Left ventricle myocardium superior (tissue), 1 donor: ENCODE measurements at places on chromosomes 5 and 9.
A peak's percentile ranks its signal among the peaks of the same experiment; 100 is the strongest.

DNA sequence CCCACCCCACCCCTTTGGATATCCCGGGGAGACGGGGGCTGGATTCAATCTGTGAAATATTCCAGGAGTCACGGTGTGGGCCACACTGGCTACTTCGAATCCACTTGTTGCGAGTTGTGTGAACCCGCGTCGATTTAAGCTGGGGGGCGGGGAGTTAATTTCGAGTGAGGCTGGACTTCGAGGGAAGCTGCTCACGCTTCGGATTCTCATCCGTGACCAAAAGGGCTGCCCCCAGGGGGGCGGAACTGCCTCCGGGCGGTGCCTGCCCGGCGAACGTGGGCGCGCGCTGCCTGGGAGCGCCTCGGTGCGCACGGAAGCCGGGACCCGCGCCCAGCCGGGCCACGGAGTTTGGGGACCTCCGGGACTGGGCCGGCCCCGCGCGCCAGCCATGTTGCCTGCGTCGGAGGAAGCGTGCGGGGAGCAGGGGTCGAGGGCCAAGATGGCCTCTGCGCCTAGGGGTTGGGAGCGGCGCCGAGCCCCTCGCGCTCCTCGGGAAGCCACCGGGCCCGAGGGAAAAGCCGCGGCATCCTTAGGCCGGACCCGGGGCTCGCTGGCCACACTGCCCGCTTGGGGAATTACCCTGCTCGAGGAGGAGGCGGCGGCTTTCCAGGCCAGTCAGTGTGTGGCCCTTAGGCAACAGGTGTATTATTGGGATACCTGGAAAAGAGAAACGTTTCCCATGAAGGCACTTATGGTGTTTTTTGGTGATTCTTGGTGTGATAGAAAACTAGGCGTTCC is 975 bp downstream of the OCLN start:
- DNase-seq, result peak; percentile 32

GRCh38 chr9:131645078-131645776 is 94.6 kb downstream of the RAPGEF1 start:
- DNase-seq, result no peak

GRCh38 chr5:151052836-151053235 is 28.0 kb downstream of the TNIP1 start:
- DNase-seq, result peak; percentile 5

- no peak for DNase-seq
These were observed 414.2 kb upstream of the WWC1 start for GRCh38 chr5:167877114-167877722.

GRCh38 chr9:13279284-13280141 is at the start of gene MPDZ:
TSS of gene MPDZ (minus strand) at chr9:13279692. CDS start at chr9:13250315, 29,377 bp downstream.
- peak; percentile 89 for DNase-seq

DNA sequence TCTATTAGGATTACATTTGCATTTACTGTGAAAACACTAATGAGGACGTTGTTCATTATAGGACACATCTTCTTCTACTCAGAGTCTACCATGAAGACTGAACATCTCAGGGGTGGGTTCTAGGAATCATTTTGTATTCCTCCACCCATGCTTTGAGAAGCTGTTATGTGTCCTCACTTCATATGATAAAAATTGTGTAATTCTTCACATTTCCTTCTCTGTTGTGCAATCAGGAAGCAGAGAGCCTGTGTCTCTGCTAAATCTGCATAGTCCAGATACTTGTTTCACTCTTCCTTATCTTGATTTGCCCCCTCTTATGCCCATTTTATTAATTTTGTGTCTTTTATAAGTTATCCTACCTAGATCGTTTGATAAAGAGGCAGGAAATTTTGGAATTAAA is 97.8 kb upstream of the IQGAP2 start:
- no peak for DNase-seq

- DNase-seq, result no peak
These were observed 28.2 kb upstream of the RPL26L1 start for GRCh38 chr5:172931001-172931536.

DNA sequence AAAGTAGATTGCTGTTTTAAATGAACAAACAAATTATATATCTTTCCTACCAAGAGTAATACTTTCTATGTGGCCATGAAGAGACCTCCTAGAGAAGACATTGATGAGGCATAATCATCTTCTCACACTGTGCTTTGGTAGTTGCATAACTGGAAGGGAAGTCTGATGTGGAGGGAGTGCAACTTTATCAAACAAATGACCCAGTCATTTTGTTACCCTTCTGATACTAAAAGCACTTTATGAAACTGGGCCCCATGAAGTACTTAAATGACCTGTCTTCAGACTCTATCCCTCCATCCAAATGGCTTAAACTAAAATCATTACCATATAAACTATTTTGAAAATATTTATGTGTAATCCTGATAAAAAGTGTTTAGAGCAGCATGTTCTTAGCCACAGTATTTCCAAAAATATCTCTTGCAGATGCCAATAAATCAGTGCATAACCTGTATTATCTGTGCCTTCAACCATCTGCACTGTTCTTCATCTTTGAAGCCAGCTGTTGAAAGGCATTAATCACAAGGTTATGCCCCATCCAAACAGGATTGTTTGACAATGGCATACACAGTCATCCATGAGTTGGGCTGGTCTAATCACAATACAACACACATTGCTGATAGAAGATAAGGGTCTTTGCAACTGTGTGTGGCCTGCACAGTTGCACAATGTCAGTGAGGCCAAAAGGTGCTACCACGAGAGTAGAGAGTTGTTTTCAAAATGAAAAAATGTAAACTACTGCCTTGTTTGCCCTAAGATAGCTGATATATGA is 31.9 kb upstream of the MIER3 start:
- DNase-seq, result no peak

- DNase-seq, result no peak
These were observed 278.5 kb downstream of the CWC27 start for GRCh38 chr5:65047225-65047624.

- no peak for DNase-seq
These were observed 16.9 kb downstream of the ADAM19 start for GRCh38 chr5:157558681-157559080.

- no peak for DNase-seq
These were observed 30.8 kb upstream of the ALDH1A1 start for GRCh38 chr9:72983512-72984225.

DNA sequence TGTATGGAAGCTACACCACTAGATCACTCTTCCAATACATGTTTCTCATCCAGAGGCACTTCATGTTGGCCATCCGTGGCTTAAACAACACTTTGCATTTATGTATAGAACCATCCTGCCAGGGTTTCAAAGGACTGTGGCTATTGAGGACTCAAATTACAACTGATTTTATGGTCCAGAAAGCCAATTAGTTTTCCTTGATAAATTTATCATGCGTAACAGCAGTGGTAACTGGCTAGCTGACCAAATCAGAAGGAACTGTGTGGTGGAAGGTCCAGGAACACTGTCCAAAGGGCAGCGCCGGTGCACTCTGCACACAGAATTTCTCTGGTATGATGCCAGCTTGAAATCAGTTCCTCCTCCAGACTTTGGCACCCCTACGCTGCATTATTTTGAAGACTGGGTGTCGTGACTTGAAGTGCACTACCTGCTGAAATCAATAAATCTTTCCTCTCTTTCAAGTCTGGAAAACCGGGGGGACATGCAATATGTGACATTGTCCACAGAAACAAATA is 69.3 kb upstream of the TMEM252 start:
- no peak for DNase-seq

GRCh38 chr9:75149841-75150241 is 61.5 kb downstream of the OSTF1 start:
- DNase-seq, result no peak

DNA sequence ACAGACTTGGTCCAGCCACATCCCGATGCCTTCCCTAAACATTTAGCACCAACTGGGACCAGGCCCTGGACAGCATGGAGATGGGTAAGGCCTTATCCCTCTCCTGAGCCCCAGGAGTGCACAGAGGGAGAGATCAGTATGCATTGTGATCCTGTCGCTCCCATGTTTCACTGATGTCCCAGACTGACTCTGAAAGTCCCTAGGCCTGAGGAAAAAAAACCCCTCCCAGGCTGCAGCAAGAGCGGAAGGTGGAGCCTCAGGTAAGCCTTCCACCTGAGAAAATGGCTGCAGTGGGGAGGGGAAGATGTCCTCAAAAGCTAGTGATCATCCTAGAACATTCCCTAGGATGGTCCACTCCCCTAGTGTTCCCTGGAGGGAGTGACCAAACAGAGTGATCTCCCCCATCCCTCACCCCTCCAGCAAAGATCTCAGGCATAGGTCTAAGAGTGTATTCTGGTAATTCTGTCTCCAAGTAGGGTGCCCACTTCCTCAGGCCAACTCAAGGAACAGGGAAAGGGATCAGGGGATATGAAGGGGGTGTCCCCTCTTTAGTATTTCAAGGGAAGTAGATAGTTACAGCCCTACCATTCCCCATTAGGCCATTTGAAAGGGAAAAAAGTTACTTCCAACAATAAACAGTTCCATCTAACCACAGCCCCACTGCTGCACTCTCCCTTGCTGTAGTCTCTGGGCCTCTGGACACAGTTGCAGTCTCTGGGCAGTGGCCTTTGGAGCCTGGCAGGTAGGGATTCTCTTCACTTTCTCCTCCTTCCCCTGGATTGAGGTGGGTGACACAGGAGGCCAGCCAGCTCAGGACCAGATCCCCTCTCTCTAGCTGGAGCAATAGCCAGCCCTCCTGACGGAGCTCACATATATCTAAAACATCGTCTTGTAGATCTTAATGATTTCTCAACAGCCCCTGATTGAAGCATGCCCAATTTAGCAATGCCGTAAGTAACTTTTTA is 6.8 kb upstream of the CXXC5 start:
- DNase-seq, result no peak

GRCh38 chr5:27868292-27868691 is 829.9 kb upstream of the CDH9 start:
- DNase-seq, result no peak

GRCh38 chr5:75716715-75717081 is 539 bp downstream of the POC5 start:
- DNase-seq, result peak; percentile 28

- DNase-seq, result peak; percentile 34
These were observed 512 bp downstream of the GRIN3A start for GRCh38 chr9:101737705-101738565.

- no peak for DNase-seq
These were observed 471.5 kb downstream of the HINT1 start for GRCh38 chr5:130693509-130693908.

GRCh38 chr5:143758015-143758414 is 53.9 kb upstream of the HMHB1 start:
- no peak for DNase-seq

DNA sequence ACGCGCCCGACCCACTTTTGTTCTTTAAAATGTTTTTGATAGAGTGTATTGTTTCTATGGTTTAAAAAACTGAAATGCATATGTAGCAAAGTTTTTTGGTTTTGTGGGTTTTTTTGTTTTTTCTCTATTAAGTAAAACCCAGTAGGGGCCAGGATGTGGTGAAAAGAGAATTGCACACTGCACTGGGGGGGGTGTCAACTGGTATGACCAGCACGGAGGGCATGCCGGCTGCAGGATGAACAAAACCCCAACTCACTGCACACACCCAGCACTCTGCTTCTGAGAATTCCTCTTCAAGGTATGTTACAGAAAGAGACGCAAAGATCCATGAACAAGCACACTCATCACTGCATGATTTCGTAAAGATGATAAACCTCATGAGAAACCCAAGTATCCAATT is 75.0 kb downstream of the STK10 start:
- DNase-seq, result no peak

DNA sequence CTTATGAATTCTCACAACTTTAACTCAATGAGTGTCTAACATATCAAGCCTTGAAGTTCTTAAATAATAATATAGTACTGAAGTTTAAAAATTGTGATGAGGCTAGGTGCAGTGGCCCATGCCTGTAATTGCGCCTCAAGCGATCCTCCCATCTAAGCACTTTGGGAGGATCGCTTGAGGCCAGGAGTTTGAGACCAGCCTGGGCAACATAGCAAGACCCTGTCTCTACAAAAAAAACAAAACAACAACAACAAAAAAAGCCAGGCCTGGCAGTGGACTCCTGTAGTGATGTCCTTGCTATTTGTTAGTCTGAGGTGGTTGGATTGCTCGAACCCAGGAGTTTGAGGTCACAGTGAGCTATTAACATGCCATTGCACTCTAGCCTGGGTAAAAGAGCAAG is 98.4 kb downstream of the ADGRV1 start:
- no peak for DNase-seq

DNA sequence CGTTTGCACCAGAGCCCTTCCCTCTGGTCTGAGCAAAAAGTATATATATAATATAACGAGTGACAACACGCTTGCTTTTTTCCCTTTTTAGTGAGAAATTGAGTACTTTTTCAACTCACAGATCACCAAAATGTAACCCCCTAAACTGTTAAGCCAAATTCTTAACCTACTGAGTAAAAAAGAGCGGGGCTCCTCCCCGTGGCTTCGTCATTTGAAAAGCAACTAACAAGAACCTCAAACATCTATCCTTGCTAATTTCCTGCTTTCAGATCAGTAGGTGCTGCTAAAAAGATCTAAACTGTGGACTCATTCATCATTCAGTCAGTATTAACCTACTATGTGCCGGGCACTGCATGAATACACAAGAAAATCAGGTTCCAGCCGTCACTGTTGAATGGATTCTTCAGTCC is 1.0 kb upstream of the PTBP3 start:
- no peak for DNase-seq

DNA sequence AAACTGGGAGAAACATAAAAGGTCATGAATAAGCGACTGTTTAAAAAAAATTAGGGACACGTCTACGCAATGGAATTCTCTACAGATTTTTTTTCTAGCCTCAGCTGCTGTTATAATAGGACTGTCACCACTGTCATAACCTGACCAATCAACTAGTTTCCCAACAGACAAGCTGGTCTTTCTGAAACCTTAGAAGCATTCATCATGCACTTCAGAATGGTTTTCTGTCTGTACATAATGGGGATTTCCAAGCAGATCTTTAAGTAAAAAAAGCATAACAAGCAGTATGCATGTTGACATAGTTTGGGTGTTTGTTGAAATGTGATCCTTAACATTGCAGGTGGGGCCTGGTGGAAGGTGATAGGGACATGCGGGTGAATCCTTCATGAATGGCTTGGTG is 58.3 kb upstream of the SEMA6A start:
- DNase-seq, result no peak

DNA sequence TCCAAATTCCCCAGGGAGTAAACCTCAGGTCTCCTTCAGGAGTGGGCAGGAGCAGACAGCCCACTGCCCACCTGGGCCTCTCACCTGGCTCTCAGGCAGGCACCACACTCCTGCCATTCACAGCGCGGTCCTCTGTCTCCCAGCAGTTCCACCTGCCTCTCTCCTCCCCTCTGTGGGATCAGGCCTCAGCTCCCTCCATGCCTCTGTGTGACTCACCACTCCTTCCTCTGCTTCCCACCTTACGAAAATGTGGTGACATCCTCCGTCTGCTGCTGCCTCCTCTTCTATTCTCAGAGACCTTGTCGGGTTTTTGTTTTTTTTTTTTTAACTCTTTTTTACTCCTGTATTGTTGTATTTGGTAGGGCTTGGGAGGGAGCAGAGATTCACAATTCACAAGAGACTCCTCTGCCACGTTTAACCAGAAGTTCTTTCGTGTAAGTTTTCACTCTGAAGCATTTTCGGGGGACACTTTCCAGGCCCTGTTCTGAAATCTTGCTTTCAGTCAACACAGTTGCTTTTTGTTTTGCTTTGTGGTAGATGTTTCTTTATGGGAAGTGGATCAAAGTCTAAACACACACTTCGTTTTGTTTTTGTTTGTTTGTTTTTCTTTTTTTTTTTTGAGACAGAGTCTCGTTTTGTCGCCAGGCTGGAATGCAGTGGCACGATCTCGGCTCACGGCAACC is 21.1 kb upstream of the CDKN2AIPNL start:
- no peak for DNase-seq
